ENCODE measurements at places on chromosomes 1 and 21. TPM values are rescaled to one million over a fixed set of nuclear protein-coding genes. Genes with fewer than 3 reads are reported as not detected.
A peak's percentile ranks its signal among the peaks of the same experiment; 100 is the strongest.

GRCh38 chr1:161207173-161207572, 5.0 kb downstream of the NDUFS2 start:
- peak overlapping the region; percentile 92 for H3K27ac ChIP-seq
- no peaks in the 10 kb centered on the region for H3K27me3 ChIP-seq
- peaks cover 31% of the 10 kb centered on the region for H3K36me3 ChIP-seq

The C1orf198 gene
- 102 TPM for total RNA-seq

GRCh38 chr1:174051956-174052355, 29.8 kb upstream of the RC3H1 start:
- no peaks in the 10 kb centered on the region for H3K27me3 ChIP-seq
- no peak overlapping the region for H3K4me3 ChIP-seq
- H3K4me1 ChIP-seq, result no peaks in the 10 kb centered on the region
- H3K27ac ChIP-seq, result no peak overlapping the region
- no peak for DNase-seq

The SHE gene
- 17.0 TPM for total RNA-seq

DNA sequence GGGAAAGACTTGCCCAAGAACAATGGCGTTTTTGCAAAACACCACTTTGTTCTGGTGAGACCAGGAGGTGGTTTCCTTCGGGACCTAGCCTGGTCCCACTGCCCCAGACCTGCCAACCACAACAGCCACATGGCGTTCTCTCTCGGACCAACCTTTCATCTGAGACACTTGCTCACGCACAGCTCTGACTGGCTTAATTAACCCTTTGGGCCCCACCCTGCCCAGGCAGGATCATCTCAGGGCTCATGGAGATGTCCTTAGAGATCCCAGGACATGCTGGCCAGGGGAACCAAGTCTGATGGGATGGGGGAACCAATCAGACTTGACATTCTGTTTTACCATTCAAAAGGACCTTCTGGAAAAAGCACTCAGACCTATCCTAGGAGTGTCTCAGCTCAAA, 97.8 kb upstream of the SLC2A1 start:
- H3K27ac ChIP-seq, result no peak overlapping the region
- peaks cover 2% of the 10 kb centered on the region for H3K4me1 ChIP-seq
- H3K4me3 ChIP-seq, result no peak overlapping the region
- no peaks in the 10 kb centered on the region for H3K27me3 ChIP-seq
- H3K36me3 ChIP-seq, result no peaks in the 10 kb centered on the region

GRCh38 chr1:77146270-77146669, 73.0 kb downstream of the PIGK start:
- no peak overlapping the region for H3K4me3 ChIP-seq
- H3K27me3 ChIP-seq, result no peaks in the 10 kb centered on the region
- no peaks in the 10 kb centered on the region for H3K36me3 ChIP-seq

- H3K27me3 ChIP-seq, result no peaks in the 10 kb centered on the region
- no peaks in the 10 kb centered on the region for H3K4me1 ChIP-seq
- H3K27ac ChIP-seq, result no peak overlapping the region
- DNase-seq, result no peak
Measured at GRCh38 chr21:16264319-16264718, 534.5 kb downstream of the USP25 start.

DNA sequence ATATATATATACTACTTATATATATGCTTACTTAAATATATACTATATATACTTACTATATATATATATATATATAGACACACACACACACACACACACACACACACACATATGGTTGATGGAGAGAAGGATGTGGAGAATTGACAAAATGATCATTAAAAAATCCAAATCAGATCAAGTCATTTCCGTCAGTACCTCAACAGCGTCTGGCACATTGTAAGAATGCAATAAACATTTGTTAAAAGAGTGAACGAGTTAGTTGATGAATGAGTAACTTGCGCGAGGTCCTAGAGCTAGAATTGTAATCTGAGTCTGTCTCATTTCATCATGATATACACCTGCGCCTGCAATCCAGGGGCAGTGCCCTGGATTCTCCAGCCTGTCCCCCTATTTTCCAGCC, 243.0 kb upstream of the MAP1LC3C start:
- no peaks in the 10 kb centered on the region for H3K36me3 ChIP-seq
- H3K4me1 ChIP-seq, result no peaks in the 10 kb centered on the region
- DNase-seq, result no peak
- H3K27ac ChIP-seq, result no peak overlapping the region
- H3K4me3 ChIP-seq, result no peak overlapping the region

DNA sequence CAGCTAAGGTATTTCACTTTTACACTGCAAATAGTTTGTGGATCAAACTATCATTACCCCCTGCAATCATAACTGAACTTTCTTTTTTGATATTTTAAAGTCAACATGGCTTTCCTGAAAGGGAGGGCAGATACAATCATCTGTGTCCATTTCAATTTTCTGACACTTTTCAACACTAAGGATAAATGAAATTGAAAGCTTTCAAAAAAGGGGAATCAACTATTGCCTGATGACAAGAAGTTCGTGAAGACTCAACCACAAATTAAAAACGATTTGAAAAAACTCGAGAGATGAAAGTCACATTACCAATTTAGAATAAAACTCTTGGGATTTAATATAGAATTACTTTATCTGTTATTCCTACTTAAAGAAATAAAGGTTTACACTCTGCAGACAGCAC, 11.7 kb downstream of the SRSF4 start:
- DNase-seq, result no peak
- peaks cover 34% of the 10 kb centered on the region for H3K36me3 ChIP-seq
- H3K4me1 ChIP-seq, result peaks cover 86% of the 10 kb centered on the region
- H3K27ac ChIP-seq, result no peak overlapping the region

The USP33 gene
- 55.2 TPM for total RNA-seq
